CD4-positive, alpha-beta T cell treated with Interleukin-10 for 1 hour (primary cell): ENCODE measurements at places on chromosomes 6 and 20.
A peak's percentile ranks its signal among the peaks of the same experiment; 100 is the strongest.

DNA sequence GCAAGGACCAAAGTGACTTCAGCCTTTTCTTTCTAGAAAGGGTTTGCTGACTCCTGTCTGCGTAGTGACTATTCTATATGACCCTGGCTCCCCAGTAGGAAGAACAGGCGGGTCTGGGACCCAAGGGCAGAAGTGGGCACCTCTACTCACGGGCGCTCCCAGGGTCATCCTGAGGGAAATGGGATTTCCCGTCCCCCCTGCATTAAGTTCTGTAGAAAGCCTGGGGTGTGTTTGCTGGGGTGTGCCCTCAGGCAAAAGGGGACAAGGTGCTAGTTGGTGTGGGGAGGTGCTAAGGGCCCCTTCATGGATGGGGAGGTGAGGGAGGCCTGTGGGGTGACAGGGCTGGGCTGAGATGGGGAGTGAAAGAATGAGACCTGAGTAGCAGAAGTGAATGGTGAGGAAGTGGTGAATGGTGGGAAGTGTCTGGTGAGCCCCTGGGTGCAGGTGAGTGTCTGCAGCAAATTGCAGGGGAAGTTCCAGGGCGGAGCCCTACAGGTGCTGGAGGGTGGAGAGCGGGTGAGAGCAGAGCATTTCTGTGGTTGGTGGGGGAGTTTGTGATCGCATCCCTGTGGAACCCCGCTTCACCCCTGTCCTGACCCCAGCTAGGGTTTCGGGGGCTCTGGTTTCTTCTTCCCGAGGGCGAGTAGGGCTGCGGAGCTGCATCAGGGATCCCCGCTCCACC, 21.1 kb downstream of the RAET1L start:
- DNase-seq: peak; percentile 79

- DNase-seq: no peak
Observed at GRCh38 chr6:82385961-82386360, 22.3 kb downstream of the TPBG start.

DNA sequence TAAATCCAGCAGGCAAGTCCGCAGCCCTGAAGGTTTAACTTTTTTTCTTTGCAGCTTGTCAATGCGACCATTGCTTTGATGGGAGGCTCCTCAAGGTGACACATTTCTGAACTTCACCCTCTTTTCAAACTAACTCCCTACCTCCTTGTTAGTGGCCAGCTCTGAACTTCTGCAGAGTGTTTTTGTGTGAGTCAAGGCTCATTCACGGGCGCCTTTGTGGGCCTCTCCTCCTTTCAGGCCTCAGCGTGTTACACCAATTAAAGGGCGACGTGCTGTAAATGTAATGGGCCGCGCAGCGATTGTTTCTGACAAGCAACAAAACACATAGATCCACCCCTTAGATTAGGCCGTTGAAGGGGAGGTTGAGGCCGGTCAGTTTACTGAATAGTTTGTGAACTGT, 45.5 kb upstream of the NR2E1 start:
- DNase-seq: no peak

GRCh38 chr20:39112178-39112743, 150.1 kb downstream of the DHX35 start:
- no peak for DNase-seq

GRCh38 chr6:39897698-39898097, 36.6 kb downstream of the MOCS1 start:
- DNase-seq: no peak

- no peak for DNase-seq
Observed at GRCh38 chr6:151322570-151322969, 68.8 kb downstream of the ZBTB2 start.

DNA sequence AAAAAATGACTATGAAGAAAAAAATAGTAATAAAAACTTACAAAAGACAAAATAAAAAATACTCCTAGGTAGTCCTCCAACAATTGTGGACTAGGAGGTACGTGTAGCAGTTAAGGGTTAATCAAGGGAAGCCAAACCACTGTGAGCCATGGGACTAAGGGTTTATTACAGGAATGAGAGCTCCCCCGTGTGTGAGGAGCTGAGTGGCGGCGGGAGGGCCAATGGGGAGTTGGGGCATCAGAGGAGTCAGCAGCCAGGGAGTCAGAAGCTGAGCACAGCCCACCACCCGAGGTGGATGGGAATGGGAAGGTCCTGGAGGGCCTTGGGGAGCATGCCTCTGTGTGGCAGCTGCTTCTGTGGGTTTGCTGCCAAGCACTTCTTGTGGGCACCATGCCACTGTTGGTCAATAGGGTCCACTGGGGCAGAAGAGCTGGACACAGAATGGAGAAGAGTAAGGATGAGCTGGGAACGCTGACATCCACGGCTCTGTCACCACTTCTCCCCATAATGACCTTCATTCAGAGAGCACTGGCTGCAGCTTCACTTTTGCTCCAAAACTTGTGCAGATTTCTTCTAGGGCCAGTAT, 373.3 kb downstream of the CDKAL1 start:
- DNase-seq: no peak

GRCh38 chr6:20432692-20433091, 31.0 kb downstream of the E2F3 start:
- DNase-seq: no peak

DNA sequence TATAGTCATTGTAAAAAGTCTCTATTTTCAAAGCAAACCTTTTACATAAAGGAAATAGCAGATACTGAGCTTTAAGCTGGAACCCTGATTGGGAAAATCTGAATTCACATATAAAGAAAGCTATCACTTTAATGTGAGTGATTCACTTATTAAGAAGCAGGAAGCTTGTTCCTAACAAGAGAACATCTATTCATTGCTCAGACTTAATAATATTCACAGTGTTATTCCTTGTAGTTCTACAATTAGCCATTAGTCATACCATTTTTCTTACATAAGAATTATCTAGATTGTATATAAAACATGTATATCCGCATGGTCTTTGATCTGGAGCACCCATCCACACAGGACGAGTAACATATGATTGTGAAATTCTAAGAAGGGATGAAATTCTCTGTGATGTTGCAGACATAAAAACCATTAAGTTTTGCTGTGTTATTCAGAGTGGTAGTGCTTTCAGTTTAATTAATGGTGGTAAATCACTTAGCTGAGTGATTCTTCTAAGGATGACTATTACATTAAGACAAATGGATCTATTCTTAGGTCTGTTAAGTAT, 71.1 kb upstream of the FOXQ1 start:
- DNase-seq: no peak

DNA sequence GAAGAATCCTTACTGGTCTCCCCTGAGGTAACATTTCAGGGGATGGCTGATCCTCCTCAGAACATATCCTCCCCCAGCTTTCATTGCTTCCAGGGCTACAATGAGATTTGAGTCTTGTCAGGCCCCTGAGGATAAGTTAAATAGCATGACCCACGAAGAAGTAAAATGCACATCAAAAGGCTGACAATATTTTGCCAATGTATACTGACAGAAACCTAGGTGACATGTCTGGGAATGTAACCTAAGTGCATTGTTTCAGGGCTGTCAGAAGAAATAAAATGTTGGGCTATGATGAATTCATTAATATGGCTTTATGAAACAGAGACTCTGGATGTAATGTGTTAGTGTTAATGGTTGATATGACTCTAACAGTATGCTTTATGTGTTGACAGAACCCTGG, 471.5 kb downstream of the HDGFL1 start:
- DNase-seq: no peak

DNA sequence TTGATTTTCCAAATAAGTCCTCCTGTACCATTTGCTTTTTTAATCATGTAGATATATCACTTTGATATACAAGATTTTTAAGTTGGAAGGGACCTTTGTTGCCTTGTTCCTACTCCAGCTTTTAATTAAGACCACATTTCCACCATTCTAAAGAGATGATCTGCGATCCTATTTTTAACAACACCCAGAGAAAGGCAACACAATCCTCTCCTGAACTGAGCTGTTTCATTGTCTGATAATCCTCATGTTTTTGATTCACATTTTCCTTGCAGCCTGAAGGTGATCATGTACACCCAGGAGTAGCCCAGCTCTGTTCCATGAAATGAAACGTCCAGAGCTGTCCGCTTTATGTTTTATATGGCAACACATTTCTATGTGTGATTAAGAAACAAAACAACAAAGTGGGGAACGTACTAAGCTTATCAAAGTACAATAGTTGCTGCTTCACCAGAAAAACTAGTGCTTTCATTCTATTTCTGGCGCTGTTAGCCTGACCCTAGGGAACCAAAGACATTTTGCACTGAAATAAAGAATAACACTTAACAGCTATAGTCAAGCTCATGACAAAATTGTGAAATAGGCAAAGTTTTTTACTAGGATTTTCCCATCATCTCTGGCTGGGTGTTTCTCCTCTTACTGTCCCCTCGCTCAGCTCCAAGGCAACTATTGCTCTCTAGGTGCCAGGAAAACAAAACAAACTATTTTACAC, 22.6 kb upstream of the TRAF3IP2 start:
- no peak for DNase-seq

- no peak for DNase-seq
Observed at GRCh38 chr6:36319436-36319762, 17.3 kb downstream of the BNIP5 start.

GRCh38 chr20:38414769-38415450, 20.2 kb downstream of the SNHG17 start:
- DNase-seq: no peak

DNA sequence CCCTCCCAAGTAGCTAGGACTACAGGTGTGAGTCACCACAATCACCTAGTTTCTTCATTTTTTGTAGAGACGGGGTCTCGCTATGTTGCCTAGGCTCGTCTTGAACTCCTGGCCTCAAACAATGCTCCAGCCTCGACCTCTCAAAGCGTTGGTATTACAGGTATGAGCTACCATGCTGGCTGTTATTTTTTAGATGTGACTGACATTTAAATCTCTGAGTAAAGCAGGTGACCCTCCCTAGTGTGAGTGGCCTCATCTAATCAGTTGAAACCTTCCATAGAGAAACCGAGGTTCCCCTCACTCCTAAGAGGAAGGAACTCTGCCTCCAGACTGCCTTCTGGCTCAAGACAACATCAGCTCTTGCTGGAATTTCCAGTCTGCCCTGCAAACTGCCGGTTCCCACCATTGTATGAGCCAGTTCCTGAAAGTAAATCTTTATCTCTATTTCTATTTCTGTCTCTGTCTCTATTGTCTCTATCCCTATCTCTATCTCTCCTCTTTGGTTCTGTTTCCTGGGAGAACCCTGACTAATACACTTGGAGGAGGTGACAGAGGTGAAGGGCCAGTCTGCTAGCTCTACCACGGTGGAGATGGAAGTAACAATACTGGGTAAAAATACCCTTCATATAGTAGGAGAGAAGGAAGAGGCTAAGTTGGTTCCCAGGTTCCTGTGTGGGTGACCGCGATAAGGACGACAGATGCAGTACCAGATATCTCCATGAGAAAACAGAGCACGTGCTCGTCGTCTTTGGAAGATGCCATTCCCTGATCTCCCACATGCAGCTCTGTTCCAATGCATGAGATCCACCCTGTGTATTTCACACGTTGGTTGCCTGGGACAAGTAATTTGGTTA, 81.0 kb downstream of the MYB start:
- no peak for DNase-seq

DNA sequence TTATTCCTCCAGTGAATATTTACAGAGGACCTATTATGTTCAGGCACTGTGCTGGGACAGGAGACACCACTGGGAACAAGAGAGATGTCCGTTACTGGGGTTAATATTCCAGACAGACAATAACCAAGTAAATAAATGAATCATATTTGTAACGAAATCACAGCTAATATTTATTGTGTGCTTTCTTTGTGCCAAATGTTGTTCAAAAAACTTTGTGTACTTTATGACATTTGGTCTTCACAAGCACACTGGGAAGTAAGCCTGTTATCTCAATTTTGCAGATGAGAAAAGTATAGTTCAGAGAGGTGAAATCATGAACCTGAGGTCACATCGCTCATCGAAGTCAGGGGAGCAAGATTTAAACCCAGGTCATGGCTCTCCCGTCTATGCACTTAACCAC, 36.5 kb upstream of the PREX1 start:
- no peak for DNase-seq

- no peak for DNase-seq
Observed at GRCh38 chr20:63864545-63864977, 509 bp upstream of the TPD52L2 start.

DNA sequence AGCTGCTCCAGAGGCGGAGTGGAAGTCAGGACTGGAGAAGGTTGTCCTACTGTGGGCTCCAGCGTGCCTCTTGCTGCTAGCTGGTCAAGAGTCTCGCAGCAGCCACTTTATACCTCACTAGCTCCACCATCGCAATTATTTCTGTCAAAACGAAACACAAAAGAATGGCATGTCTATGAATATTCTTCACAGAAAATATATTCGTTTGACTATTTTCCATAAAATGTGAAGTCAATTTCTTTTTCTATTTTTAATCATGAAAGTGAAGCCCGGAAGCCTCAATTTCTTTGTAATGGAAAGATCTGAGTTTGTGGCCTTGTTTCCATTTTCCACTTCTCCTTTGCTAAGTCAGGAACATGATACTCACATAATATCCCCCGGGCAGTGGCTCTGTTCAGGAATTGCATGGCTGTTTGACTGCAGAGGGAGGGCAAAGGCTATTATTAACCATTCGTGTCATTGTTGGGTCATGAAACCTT, 51.7 kb downstream of the DTD1 start:
- DNase-seq: no peak

- no peak for DNase-seq
Observed at GRCh38 chr6:66190858-66191257, 483.8 kb upstream of the EYS start.

GRCh38 chr20:21083825-21084325, 22.3 kb downstream of the LINC00237 start:
- DNase-seq: no peak

GRCh38 chr20:881051-881782, 34.9 kb downstream of the ANGPT4 start:
- peak; percentile 6 for DNase-seq

DNA sequence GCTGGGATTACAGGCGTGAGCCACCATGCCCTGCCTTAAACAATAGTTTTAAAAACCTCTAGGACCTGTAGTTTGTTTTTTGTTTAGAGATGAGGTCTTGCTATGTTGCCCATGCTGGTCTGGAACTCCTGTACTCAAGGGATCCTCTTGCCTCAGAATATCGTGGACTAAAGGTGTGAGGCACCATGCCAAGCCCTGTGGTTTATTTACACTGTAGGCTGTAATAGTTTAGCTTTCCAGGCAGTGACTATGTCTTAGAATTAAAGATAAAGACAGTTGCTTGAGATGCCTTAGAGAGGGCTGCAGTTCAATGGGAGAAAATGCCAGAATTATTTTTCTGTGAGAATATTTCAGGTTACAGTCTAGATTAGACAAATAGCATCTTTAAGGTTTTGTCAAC, 72.9 kb downstream of the SGK1 start:
- no peak for DNase-seq

DNA sequence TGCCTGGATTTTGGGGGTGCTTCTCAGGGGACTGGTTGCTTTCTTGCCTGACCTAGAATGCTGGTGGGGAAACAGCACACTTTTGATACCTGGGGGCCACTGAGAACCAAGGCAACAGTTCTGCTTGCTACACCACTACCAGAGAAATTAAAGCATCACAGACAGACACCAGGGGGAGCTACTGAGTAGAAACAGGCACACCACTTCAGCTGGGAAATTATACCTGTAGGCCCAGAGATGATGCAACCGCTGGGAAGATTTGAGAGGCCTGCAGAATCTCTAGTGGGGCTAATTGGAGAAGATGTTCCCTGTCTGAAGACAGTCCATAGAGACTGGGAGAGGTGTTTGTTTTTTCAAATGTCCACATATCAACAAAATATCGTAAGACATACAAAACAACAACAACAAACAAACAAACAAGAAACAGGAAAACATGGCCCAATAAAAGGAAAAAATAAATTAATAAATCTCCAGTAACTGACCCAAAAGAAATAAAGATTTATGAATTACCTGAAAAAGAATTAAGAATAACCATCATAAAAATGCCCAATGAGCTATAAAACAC, 129.4 kb upstream of the RIN2 start:
- peak; percentile 38 for DNase-seq
